ENCODE measurements at places on chromosomes 13 and 19.

- no peak for DNase-seq
Observed at GRCh38 chr13:60577761-60578160, 180.7 kb downstream of the TDRD3 start.

DNA sequence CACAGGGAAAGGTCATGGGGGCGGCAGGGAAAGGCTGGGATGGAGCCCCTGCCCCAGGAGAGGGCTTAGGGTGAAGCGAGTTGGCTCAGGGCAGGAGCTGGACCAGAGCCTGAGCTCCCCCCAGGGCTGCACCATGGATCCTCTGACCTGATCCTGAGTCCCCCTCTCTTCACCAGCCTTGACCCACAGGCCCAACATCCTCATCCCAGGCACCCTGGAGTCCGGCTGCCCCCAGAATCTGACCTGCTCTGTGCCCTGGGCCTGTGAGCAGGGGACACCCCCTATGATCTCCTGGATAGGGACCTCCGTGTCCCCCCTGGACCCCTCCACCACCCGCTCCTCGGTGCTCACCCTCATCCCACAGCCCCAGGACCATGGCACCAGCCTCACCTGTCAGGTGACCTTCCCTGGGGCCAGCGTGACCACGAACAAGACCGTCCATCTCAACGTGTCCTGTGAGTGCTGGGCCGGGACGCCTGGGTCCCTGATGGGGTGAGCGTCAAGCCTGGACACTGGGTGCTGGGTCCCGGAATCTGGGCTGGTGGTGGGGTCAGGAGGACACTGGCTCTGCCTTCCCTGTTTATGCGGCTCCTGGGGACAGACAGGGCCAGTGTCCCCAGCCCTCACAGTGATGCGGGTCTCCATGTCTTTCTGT lies 842 bp downstream of the SIGLEC9 start:
- no peak for DNase-seq

DNA sequence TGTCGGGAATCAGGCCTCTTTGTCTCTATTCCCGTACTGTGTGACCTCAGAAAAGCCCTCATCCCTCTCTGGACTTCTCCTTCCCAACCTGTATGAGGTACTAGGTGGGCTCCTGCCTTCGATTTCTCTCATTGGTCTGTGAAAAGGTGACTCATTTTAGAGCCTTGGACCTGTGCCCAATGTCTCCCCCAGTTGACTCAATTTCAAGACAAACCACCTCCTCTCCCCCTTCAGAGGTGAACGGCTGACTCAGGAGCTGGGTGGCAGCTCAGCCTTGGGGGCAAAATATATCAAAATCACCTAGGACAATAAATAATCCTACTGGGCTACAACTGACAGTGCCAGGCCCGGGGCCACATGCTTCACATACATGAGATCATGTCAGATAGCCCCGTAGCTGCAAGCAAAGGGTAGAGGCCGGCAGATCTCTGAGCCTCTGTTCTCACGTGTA lies 630 bp downstream of the COQ8B start:
- peak; percentile 95 for DNase-seq

DNA sequence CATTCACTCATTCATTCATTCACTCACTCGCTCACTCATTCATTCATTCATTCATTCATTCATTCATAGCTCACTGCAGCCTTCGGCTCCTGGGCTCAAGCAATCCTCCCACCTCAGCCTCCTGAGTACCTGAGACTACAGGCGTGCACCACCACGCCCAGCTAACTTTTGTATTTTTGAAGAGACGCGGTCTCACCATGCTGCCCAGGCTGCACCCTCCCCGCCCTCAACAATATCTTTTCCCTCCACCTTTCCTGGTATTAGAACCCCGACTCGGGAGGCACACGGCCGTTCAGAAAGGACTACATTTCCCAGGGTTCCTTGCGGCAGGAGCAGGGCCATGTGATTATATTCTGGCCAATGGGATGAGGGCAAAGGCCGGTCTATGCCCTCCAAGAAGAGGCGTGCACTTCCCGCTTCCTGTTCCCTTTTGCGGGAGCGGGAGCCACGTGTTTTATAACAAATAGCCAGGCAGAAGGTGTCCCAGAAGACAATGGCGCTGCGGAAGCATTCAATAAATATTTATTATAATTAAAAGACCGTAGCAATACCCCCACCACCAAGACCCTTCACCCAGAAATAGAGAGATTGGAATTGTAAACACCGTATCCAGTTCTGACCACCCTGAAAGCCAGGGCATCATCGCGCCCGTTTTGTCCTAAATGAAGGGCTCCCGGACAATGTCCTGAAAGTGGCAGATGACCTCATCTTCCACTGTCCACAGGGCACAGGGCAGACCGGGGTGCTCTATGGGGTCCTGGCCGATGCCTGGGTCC lies 15.9 kb downstream of the TICAM1 start:
- peak; percentile 79 for DNase-seq

GRCh38 chr13:101514695-101515275 lies 62.3 kb downstream of the ITGBL1 start:
- peak; percentile 44 for DNase-seq

- peak; percentile 88 for DNase-seq
Observed at GRCh38 chr19:4870025-4870700, 2.7 kb upstream of the PLIN3 start.

DNA sequence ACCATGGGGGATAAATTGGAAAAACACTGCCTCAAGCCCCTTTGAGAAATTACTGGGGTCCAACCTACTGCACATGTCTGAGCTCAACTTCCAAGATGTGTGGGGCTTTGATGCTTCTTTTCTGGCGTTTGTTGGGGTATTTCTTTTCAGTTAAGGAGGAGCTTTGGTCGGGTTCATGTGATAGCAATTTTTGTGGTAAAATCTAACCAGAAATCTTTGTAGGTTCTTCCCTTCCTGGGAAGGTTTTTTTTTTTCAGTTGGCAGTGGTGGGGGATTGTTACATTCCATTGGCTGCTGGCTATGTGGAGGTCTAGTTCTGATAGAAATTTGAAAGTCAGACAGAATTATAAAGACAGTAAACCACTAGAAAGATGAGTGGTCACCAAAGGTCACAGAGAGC lies 327.8 kb downstream of the ATP8A2 start:
- DNase-seq, result no peak

DNA sequence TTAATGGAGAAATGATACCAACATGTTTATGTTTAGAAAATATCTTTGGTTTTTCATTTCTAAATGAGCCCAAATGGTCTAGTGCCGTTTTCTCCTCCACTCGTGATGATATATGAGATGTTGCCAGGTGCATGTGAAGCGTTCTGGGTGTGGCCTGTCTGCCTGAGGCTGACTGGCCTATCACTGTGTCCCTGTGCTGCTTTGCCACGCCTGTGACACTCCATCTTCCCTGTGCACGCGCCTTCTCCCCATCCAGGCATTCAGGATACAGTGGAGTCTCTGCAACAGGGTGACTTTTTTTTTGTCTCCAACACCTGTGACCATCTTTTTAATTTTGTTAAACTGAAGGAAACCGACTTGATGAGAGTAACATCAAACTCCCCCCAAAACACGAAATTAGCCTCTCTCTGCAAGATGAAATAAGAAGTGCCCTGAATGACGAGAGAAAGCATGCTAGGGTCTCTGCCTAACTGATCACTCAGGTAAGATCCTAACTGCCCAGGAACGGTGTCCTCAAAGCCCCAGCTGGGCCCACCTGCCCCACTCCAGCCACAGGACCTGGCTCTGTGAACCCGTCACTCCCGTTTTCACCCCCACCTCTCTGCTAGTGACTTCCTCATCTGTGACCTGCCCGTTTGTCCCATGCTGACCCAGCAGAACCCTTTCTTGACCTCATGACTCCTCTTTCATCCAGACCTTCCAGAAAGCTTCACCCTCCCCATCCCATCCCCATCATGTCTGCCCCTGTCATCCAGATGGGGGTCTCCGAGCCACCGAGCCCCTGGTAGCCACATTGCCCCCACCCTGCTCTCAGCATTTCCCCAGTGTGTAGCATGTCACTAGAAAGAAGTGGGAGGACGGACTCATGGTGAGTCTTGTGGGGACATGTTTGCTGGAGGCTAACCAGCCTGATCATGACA lies 33.2 kb upstream of the TFDP1 start:
- no peak for DNase-seq

DNA sequence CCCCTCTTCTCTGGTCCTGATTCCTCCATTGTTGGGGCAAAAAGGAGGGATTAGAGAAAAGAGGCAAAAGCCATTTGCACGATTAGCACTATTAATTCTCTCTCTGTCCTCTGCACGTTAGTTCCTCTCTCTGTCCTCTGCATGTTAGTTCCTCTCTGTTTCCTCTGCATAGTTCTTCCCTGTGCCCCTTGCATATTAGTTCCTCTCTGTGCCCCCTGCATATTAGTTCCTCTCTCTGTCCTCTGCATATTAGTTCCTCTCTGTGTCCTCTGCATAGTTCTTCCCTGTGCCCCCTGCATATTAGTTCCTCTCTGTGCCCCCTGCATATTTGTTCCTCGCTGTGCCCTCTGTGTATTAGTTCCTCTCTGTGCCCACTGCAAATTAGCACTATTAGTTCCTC lies 847.2 kb upstream of the GPC6 start:
- DNase-seq, result no peak

DNA sequence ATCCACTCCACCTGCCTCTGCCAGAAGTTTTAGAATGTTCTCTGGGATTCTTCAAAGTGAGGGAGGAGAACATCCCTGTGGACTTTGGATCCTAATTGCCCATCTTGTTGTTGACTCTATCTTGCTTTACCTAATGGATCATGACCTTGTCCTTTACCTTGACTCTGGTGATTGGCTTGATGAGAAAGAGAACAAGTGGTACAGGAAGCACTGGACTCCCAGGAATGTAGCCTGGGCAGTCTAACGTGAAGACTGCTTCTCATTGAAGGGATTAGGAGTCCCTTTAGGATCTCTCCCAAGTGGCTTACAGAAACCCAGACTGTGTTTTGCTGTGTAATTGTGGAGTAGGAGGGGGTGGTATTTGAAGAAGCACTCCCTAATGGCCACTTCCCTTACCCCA lies 63.9 kb downstream of the SLC10A2 start:
- DNase-seq, result no peak

- DNase-seq, result no peak
Observed at GRCh38 chr13:36997716-36998427, 1.3 kb downstream of the ALG5 start.

GRCh38 chr19:19381007-19381926 lies 24.2 kb upstream of the GATAD2A start:
- no peak for DNase-seq

DNA sequence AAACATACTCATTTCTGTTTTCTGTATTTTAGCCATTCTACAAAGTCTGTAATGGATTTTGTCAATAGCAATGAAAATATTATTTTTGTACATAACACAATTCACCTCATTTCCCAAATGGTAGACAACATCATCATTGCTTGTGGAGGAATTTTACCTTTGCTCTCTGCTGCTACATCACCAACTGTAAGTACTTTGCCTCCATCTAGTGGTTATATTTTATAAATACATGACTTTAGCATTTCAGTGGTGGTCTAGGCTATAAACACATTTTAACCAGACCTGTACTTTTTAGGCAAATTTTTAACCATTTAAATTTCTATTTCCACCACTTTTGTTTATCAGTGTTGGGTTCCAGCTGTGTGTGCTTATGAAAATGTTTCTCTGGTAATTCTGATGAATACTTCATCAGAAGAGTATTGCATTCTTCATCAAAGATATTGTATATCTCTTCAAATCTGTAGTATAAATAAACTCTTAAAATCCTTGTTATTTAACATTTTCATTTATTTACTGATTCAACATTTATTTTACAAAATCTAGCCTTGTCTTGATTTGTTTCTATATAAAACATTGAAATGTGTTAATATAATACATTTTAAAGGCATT lies 222.4 kb downstream of the NBEA start:
- DNase-seq, result no peak

DNA sequence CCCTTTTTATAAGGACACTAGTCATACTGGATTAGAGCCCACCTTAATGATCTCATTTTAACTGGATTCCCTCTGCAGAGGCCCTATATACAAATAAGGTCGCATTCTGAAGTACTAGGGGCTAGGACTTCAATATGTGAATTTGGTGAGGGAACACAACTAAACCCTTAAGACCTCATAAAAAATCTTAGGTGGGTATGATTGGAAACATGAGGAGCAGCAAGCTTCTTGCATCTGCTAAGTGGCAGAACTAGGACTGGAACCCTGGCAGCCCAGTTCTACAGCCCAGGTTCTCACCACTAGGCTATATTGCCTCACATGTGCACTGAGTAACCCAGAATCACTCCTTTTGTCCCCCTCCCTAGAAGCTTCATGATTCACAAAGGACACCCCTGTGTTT lies 17.1 kb upstream of the GRWD1 start:
- DNase-seq, result no peak

GRCh38 chr13:49958321-49958720 lies 22.2 kb upstream of the SPRYD7 start:
- no peak for DNase-seq

DNA sequence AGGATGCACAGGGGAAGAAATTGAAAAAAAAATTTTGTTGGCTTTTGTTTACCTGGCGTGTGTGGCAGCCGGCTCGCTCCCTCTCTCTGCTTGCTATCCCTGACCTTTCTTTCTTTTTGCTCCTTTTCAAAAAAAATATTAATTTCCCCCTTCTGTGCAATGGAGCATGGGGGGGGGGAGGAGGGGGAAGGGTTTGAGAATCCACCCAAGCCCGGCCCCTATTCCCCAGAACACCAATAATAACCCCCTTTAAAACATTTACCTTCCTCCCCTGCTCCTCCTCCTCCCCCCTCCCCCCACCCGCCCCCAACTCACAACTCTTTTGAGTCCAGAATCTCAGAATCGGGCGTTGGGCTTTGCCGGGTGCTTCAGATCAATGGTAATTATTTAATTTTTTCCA lies 28.4 kb downstream of the NFIX start:
- DNase-seq, result no peak

DNA sequence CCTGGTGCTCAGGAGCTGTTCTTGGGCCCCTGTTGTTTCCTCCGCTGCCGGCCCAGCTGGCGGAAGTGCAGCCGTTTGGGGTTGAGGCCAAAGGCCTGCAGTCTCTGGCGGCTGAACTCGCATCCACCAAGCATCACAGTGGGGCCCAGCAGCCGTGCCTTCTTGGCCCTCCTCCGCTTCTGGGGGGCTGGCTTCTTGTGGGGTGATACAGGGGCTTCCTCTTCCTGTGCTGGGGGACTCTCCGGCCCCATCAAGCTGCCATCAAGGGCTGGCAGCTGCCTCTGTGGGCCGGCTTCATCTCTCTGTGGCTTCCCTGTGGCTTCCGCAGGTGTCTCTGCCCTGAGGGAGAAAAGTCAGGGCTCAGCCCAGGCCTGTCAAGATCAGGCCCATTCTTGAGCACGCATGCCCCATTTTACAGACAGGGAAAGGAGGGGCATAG lies 10.3 kb downstream of the ATG4D start:
- no peak for DNase-seq

GRCh38 chr19:1025960-1026782 lies at the start of gene CNN2:
Gene CNN2, plus strand, starts transcription at chr19:1026608. Its CDS starts 54 bp downstream, at chr19:1026662.
- DNase-seq, result peak; percentile 77

- no peak for DNase-seq
Observed at GRCh38 chr13:75513271-75513670, 24.4 kb downstream of the COMMD6 start.

GRCh38 chr13:90686442-90686841 lies 661.0 kb upstream of the MIR17HG start:
- peak; percentile 81 for DNase-seq

All from NCI-H226 (cell line).